ENCODE measurements at places on chromosomes 6 and 20.

- no peak for DNase-seq
Measured at GRCh38 chr6:56742122-56742791, 99.6 kb upstream of the DST start.

- no peak for DNase-seq
Measured at GRCh38 chr6:152950240-152950639, 32.6 kb downstream of the FBXO5 start.

DNA sequence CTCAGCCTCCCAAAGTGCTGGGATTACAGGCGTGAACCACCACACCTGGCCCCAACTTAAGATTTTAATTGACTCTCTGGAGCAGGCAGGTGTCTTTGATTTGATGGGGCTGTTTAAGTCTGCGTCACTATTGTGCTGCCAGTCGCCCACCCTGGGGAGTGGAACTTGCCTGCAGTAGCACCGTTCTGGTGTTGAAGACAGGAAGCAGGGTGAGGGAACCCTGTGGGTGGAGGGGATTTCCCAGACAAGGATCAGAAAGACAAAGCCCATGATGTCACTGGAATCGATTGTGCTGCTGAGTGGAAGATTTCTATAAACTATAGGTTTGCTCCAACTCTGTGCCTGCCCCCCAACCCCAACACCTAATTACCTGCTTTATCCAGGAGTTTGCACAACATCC is 11.0 kb downstream of the ALDH8A1 start:
- peak; percentile 78 for DNase-seq

DNA sequence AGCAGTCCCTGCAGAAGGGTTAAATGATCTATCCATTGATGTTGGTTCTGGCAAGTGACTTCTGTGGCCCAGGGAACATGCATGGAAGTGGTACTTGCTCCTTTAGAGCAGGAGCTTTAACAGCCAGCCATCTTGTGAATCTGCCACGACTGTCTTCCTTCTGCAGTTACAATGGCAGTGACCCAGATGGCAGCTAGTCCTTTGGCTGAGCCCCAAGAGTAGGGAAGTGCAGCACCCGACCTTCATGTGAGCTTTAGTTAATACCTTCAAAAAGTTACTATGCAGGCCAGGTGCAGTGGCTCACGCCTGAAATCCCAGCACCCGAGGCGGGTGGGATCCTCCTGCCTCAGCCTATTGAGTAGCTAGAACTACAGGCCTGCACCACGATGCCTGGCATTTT is 66.4 kb downstream of the POPDC3 start:
- no peak for DNase-seq

DNA sequence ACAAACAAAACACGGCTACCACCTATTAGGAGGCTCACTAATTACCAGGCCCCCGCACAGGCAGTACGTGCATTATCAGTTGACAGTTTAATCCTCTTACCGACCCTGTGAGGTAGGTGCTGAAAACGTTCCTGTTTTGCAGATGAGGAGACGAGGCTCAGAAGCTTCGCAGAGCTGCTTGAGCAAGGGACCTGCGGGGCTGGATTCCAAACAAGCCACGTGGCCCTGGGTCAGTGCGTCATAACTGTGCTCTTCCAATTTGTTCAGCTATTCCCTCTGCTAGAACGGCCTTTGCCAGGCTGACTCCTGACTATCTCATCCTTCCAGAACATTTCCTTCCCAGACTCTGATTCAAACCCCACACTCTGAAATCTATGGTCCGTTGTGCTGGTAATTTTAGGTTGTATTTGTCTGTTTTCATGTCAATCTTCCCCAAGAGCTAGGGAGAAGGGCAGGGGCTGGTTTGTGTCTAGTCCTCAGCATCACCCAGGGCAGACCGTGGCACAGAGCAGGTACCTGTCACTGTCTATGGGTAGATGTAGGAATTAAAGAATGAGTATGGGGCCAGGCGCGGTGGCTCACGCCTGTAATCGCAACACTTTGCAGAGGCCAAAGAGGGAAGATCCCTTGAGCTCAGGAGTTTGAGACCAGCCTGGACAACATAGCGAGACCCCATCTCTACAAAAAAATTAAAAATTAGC is 28.8 kb upstream of the TLDC2 start:
- DNase-seq, result no peak

- no peak for DNase-seq
Measured at GRCh38 chr6:146813554-146813953, 214.8 kb downstream of the ADGB start.

GRCh38 chr6:132003516-132004178 is 52.5 kb upstream of the CCN2 start:
- DNase-seq, result no peak

GRCh38 chr6:113894712-113895674 is 37.8 kb downstream of the MARCKS start:
- no peak for DNase-seq

- peak; percentile 27 for DNase-seq
Measured at GRCh38 chr6:42428326-42429041, 23.2 kb downstream of the TRERF1 start.

DNA sequence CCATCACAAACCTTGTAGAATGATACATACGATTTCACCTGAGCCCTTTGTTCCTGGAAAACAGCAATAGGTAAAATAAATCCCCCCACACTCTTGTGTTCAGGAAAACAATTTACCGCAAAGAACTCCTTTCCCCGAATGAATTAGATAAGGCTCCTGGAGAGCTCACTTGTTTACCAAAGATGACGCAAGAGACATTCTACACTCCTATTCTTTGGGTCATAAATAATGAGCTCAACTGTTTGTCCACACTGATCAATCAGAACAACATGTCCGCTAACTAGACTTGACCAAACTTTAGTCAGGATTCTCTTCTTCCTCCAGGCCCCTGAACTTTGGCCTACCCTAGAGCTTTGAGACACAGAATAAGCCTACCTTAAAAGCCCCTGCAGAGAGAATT is 271.9 kb upstream of the OPRM1 start:
- DNase-seq, result no peak

DNA sequence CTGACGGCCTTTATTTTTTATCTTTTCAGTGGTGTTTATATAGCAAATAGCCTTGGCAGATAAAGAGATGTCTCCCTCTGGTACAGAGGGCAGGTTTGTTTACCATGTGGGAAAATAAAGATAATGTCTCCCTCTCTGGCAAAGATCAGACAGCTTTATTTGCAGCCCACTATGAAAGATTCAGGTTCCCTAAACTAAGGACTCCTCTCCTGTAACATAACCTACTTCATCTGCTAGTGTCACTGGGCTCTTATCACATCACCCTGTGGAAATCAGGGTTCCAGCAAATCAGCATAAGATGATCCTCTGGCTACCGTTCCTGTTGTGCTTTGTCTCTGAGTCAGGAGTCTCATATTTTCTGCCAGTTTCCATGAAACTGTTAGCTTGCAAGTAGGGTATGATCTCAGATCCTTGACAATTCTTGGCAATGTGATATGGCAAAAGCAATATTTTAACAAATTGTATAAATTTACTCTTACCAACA is 3.1 kb downstream of the FBXL4 start:
- DNase-seq, result no peak

DNA sequence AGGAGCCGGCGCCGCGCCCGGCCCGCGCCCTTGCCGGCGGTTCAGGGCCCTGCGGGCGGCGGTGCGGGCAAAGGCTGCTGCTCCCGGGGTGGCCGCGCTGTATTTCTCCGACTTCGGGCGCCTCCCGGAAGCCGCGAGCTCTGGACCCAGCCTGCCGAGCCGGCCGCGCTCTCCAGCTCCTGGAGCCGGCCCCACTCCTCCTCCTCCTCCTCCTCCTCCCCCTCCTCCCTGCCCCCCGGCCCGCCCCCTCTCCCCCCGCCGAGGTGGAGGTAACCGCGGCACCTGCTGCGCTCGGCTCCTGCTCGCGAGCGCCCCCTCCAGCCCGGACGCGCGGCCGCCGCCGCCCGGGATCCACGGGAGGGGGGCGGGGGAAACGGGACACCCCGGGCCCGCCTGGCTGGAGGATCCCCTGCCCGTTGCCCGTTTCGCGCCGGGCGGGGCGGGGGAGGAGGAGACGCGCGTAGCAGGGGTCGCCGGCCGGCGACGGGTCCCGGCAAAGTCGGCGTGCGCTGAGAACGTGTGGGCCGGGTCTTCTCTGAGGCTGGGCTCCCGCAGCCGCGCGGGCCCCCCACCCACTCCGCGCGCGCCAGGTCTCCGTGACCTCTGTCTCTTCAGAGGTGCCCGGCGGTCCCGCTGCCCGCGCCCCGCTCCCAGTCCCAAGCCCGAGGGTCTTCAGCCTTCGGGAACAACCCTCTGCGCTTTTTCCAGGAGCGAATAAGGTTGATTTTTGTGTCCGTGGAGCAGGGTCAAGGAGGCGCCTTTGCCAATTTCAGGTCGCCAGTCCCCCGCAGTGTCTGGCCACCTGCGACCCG is at the start of gene SLC22A23:
TSS of gene SLC22A23 (minus strand) at position 153 of the 812 bp plus-strand sequence. CDS start 491 bp downstream, outside the sequence.
- DNase-seq, result peak; percentile 61

DNA sequence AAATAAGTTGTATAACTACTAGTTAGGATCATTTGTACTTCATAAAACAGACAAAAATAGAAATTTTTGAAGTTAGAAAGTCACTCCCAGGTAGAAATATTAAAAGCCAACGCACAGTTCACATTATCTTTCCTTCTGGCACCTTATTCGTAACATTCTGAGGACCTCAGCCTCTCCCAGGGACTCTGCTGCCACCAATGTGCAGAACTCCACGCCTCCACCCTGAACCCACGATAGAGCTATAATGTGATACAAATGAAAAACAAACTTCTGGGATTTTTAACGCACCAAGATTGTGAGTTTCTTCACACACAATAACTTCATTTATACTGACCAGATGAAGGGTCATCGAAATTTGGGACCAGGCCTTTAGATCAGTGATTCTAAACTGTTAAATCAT is 9.5 kb downstream of the BMP7 start:
- no peak for DNase-seq

DNA sequence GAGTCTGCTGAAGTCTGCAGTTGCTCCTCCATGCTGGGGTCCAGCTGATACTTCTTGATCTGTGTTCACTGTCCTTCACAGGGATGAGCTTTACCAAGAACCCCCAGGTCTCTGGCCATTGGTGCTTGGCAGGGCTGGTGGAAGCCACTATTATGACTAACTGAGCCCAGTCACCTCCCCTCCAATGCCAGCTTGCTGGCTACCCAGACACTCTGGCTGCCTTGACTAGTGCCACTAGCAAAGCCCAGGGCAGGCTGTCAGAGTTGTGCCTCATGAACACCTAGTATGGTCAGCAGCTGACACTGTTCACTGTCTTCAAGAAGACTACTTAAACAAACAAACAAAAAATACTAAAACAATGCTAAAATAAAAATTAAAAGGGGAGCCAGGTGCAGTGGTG is 8.8 kb downstream of the ASIP start:
- DNase-seq, result no peak

GRCh38 chr20:47348539-47349142 is 7.9 kb downstream of the ZMYND8 start:
- no peak for DNase-seq

DNA sequence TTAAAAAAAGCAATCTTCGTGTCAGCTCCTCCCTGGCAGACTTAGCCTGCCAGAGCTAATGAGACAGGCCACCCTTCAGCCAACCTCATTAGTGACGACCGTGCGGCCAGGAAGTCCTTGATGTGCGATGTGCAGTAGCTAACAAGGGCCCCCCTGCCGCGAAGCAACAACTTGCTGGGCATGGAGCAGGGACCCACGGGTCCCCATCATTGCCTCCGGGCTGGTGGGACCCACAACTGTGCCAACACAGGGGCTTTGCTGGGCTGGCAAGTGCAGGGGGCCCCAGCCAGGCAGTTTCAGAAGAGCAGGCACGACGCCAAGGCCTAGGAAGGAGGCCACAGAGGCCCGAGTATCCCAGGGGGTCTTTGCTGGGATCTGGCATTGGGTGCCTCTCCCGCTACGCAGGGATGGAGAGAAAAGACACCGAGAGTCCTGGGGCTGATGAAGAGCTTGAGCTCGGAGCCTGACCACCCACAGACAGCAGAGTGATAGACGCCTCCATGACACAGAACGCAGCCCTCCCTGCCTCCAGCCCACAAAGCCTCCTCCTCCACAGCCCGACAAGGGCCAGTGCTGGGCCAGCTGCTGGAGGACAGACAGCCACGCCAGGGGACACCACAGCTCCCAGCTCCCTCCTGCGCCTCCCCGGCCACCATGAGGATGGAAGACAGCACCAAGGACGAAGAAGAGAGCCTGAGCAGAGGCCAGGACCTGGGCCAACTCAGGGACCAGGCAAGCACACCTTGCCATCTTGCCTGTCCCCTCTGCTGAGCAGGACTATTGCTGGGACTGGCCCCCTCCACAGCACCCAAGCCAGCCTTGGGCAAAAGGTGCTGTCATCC is 96.6 kb downstream of the YTHDF1 start:
- no peak for DNase-seq

GRCh38 chr6:97029056-97029455 is 104.5 kb downstream of the KLHL32 start:
- DNase-seq, result no peak

GRCh38 chr20:39038495-39038894 is 76.4 kb downstream of the DHX35 start:
- no peak for DNase-seq

DNA sequence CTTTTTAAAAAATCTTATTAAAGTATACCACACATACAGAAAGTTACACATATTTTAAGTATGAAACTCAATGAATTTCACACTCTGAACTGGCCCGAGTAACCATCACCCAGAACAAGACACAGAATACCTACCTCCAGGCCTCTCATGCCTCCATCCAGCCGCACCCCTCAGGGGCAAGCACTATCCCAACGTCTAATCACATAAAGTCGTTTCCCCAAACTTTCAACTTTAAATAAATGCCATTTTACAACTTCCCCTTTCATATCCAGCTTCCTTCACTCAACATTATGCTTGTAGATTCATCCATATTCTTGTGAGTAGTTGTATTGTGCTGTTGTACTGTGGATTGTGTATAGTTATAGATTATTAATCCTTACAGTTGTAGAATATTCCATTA is 539.1 kb downstream of the CD83 start:
- no peak for DNase-seq

DNA sequence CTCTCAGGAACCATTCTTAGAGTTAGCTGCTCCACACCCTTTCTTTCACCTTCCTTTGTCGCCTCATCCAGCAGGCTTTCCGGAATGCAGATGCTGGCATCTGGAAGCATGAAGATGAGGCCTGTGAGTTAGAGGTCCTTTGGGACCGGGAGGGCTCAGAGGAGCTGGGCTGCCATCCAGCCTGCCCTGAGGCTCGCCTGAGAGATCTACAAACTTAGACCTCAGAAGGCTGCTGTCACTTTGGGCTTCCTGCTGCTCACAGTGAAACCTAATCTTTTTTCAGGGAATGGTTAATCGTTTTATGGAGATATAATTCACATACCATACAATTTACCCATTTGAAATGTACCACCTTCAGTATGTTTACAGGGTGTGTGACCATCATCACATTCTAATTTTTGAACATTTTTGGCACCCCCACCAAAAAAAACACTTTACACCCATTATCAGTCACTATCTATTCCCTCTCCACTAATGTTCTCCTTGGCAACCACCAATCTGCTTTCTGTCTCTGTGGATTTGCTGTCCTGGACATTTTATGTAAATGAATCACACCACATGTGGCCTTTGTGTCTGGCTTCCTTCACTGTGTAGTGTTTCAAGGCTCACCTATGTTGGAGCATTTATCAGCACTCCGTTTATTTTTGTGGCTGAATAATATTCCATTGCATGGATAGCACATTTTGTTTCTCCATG is 20.0 kb upstream of the MPC1 start:
- no peak for DNase-seq

GRCh38 chr6:64685401-64685800 is 1021.6 kb downstream of the EYS start:
- no peak for DNase-seq
